A549 treated with dexamethasone at 1 μM for 4 hours (cell line): ENCODE measurements at places on chromosomes 3 and 15. TPM values are rescaled to one million over a fixed set of nuclear protein-coding genes. Genes with fewer than 3 reads are reported as not detected.

CFAP92 gene
- not detected in 5 replicates for total RNA-seq

STIMATE gene
- 7.3 to 9.2 TPM (median 8.8 TPM) in 5 replicates for total RNA-seq

CPA3 gene
- total RNA-seq, result not detected in 5 replicates

STRA6 gene
- total RNA-seq, result 44.2 to 82.1 TPM (median 71.9 TPM) in 5 replicates

GOLGA8S gene
- total RNA-seq, result 0.09 to 0.18 TPM (median 0.11 TPM) in 5 replicates

RBP2 gene
- not detected in 5 replicates for total RNA-seq

CPN2 gene
- total RNA-seq, result not detected in 5 replicates

NR2F2 gene
- total RNA-seq, result 16.2 to 23.8 TPM (median 23.4 TPM) in 5 replicates

NUP210 gene
- 25.7 to 45.1 TPM (median 43.0 TPM) in 5 replicates for total RNA-seq

STARD9 gene
- 1.2 to 1.9 TPM (median 1.6 TPM) in 5 replicates for total RNA-seq

RAB6B gene
- total RNA-seq, result 1.9 to 3.0 TPM (median 2.5 TPM) in 5 replicates

SMC4 gene
- 77.4 to 131 TPM (median 104 TPM) in 5 replicates for total RNA-seq

IL16 gene
- 0.18 to 0.29 TPM in 2 of 5 replicates, not detected in the others for total RNA-seq

PPP1R14D gene
- total RNA-seq, result 0.14 to 0.21 TPM (median 0.19 TPM) in 3 of 5 replicates, not detected in the others

ACAD11 gene
- 3.9 to 5.2 TPM (median 4.5 TPM) in 5 replicates for total RNA-seq
